ENCODE measurements at places on chromosomes 3 and 15.

GRCh38 chr3:134372396-134373270, 1.6 kb downstream of the AMOTL2 start:
- no peak for DNase-seq
- no peaks in the 10 kb centered on the region for H3K36me3 ChIP-seq
- H3K4me3 ChIP-seq = no peak overlapping the region
- peaks cover 10% of the 10 kb centered on the region for H3K4me1 ChIP-seq

DNA sequence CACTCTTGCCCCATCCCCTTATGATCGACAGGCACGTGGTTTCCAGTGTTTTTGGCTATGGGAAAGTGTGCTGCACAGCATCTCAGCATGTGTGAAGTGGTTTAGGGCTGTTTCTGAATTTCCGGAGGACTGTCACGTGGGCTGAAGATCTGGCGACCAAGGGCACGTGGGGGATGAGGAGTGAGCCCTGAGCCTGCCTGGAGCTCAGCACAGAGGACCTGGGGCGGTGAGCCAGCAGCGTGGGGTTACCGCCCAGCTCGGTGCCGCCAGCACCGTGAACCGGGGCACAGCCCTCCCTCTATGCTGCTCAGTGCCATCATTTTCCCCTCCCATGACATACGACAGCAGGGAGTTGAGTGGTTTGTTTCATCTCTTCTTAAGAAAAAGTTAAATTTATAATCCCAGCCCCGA, 150.2 kb downstream of the DNAJB8 start:
- peaks cover 2% of the 10 kb centered on the region for H3K36me3 ChIP-seq
- peaks cover 28% of the 10 kb centered on the region for H3K4me1 ChIP-seq
- H3K27me3 ChIP-seq = no peaks in the 10 kb centered on the region
- H3K4me3 ChIP-seq = no peak overlapping the region
- DNase-seq = peak; percentile 80

- DNase-seq = no peak
- no peaks in the 10 kb centered on the region for H3K27me3 ChIP-seq
- H3K4me1 ChIP-seq = no peaks in the 10 kb centered on the region
Observed at GRCh38 chr3:173753593-173753992, 356.0 kb downstream of the NLGN1 start.

DNA sequence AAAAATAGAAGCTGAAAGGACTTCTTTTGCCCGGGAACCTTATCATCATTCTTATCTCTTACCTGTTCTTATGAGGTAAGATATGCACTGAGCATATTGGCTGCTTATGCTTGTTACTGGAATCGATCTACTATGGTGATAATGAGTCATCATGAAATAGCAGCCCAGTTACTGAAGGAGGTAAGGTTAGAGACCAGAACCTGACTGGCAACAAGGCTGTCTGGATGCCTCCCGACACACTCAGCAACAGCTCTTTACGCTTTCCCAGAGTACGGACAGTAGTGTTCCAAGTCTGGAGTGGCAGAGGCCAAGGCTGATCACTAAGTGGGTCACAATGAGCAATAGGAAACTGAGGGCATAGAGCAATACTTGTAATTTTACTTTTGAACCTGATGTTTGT, 314.1 kb downstream of the NLGN1 start:
- no peak overlapping the region for H3K4me3 ChIP-seq
- H3K4me1 ChIP-seq = no peaks in the 10 kb centered on the region
- no peak for DNase-seq
- H3K27ac ChIP-seq = no peak overlapping the region
- H3K27me3 ChIP-seq = no peaks in the 10 kb centered on the region

DNA sequence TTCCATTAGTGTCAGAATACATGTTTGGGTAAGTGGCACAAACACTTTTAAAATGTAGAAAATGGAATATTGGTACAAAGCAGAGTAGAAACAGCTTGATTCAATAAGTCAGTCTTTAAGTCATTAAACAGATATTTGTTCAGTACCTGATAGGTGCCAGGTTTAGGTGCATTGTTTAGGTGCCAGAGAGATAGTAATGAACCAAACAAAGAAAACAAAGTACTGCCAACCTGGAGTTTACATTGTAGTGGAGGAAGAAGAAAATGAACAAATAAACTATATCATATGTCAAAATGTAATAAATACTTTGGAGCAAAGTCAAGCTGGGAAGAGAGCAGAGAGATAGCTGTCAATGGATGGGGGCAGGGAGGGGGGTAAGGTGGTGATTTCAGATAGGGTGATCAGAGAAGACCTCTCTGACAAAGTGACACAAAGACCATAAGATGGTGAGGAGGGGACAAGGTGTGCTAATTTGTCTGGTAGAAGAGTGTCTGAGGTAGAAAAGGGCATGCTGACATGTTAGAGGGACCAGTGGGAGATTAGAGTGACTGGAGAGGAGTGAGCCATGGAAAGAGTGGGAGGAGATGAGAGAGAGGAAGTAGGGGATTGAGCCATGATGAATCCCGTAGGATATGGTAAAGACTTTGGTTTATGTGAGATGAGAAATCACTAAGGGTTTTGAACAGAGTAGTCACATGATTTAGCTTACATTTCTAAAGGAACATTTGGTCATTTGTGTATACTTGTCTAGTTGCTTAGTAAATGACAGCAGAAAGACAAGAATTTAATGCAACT, 128.2 kb downstream of the UBE2E2 start:
- H3K36me3 ChIP-seq = no peaks in the 10 kb centered on the region
- DNase-seq = no peak
- no peaks in the 10 kb centered on the region for H3K4me1 ChIP-seq
- H3K27me3 ChIP-seq = no peaks in the 10 kb centered on the region

DNA sequence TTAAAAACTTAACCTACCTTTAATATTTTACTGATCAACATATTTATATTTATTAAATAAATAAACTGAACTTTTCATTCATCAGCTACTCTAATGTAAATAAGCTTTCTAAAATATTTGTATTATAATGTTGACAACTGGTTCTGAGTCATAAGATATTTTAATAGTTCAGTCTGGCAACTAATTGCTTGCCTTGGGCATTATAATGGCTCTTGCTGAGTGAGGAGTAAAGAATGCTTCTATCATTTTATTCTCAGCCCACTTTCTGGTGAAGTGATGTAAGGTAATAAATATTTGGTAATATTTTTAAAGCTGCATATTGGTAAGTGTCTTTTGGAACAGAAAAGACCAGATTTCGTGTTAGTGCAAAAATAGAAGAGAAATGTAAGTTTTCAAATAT, 81.5 kb downstream of the DIPK2A start:
- no peaks in the 10 kb centered on the region for H3K4me1 ChIP-seq
- H3K36me3 ChIP-seq = no peaks in the 10 kb centered on the region
- no peak overlapping the region for H3K4me3 ChIP-seq
- no peaks in the 10 kb centered on the region for H3K27me3 ChIP-seq
- no peak overlapping the region for H3K27ac ChIP-seq
- no peak for DNase-seq

- DNase-seq = no peak
- peaks cover 7% of the 10 kb centered on the region for H3K4me1 ChIP-seq
- no peaks in the 10 kb centered on the region for H3K36me3 ChIP-seq
- H3K4me3 ChIP-seq = no peak overlapping the region
Observed at GRCh38 chr3:152497457-152497856, 228.7 kb downstream of the MBNL1 start.

GRCh38 chr3:196886144-196886543, 18.4 kb downstream of the SENP5 start:
- H3K27ac ChIP-seq = no peak overlapping the region
- H3K27me3 ChIP-seq = no peaks in the 10 kb centered on the region
- H3K4me1 ChIP-seq = peaks cover 35% of the 10 kb centered on the region
- peaks cover 19% of the 10 kb centered on the region for H3K36me3 ChIP-seq

GRCh38 chr3:149917124-149917667, 53.5 kb downstream of the PFN2 start:
- H3K36me3 ChIP-seq = peaks cover 34% of the 10 kb centered on the region
- DNase-seq = no peak
- no peak overlapping the region for H3K27ac ChIP-seq
- no peak overlapping the region for H3K4me3 ChIP-seq
- H3K27me3 ChIP-seq = no peaks in the 10 kb centered on the region
- no peaks in the 10 kb centered on the region for H3K4me1 ChIP-seq

- peak overlapping the region; percentile 9 for H3K27ac ChIP-seq
- peaks cover 17% of the 10 kb centered on the region for H3K4me1 ChIP-seq
- H3K27me3 ChIP-seq = peaks cover 79% of the 10 kb centered on the region
- peak; percentile 9 for DNase-seq
Observed at GRCh38 chr15:91099616-91099994, 452 bp upstream of the SV2B start.

DNA sequence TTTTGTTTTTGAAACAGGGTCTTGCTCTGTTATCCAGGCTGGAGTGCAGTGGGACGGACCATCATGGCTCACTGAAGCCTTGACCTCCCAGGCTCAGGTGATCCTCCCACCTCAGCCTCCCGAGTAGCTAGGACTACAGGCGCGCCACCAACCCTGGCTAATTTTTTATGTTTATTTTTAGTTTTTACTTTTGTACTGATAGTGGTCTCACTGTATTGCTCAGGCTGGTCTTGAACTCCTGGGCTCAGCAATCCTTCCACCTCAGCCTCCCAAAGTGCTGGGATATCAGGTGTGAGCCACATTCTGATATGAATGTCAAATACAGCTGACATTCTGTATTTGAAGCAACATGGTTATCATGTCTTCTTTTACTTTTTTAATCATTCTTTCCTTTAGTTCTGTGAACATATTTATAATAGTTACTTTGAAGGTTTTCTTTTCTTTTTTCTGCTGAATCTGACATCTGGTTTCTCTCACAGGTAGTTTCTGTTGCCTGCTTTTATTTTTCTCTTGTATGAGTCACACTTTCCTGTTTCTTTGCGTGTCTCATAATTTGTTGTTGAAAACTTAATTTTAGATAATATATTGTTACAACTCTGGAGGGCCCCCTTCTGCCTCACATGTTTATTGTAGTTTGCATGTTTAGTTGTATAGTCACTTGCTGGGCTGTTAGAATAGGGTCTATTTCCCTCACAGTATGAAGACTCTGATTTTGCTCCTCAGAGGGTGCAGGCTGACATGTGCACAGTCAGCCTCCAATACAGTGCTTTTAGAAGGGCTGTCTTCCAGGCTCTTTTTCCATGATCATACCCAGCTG, 8.4 kb upstream of the CNTN4 start:
- no peaks in the 10 kb centered on the region for H3K4me1 ChIP-seq
- H3K4me3 ChIP-seq = no peak overlapping the region
- DNase-seq = no peak
- no peak overlapping the region for H3K27ac ChIP-seq

- H3K27ac ChIP-seq = no peak overlapping the region
- H3K4me3 ChIP-seq = no peak overlapping the region
- no peaks in the 10 kb centered on the region for H3K4me1 ChIP-seq
- H3K36me3 ChIP-seq = no peaks in the 10 kb centered on the region
- H3K27me3 ChIP-seq = no peaks in the 10 kb centered on the region
- no peak for DNase-seq
Observed at GRCh38 chr3:88809993-88810392, 297.4 kb upstream of the EPHA3 start.

DNA sequence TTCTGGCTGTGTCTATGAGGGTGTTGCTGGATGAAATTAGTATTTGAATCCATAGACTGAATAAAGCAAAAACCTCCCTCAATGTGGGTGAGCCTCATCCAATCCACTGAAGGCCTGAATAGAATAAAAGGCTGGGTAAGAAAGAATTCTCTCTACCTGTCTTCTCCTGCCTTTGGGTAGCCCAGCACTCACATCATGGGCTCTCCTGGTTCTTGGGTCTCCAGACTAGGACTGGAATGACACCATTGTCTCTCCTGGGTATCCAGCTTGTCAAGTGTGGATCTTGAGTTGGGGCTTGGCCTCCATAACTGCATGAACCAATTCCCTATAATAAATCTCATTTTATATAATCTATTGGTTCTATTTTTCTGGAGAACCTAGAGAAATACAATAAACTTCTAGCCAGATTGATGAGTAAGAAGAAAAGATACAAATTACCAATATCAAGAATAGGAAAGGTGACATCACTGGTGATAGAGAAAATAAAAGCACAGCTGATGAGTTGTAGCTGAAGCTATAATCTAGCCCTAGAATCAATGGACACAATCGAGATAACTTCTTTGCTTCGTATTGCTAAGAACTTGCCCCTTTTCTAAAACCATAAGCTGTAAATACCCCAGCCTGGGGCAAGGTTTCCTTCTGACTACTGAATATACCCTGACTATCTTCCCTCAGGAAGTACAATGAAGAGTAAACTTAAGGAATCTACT, 106.4 kb downstream of the ANO10 start:
- H3K4me1 ChIP-seq = no peaks in the 10 kb centered on the region
- H3K27me3 ChIP-seq = no peaks in the 10 kb centered on the region
- H3K4me3 ChIP-seq = no peak overlapping the region

GRCh38 chr3:4824926-4825325, 154.3 kb upstream of the BHLHE40 start:
- H3K36me3 ChIP-seq = peaks cover 76% of the 10 kb centered on the region
- H3K4me3 ChIP-seq = peak overlapping the region; percentile 74
- peak overlapping the region; percentile 88 for H3K27ac ChIP-seq
- peaks cover 98% of the 10 kb centered on the region for H3K4me1 ChIP-seq
- DNase-seq = no peak

- no peaks in the 10 kb centered on the region for H3K4me1 ChIP-seq
- peaks cover 15% of the 10 kb centered on the region for H3K27me3 ChIP-seq
- H3K36me3 ChIP-seq = no peaks in the 10 kb centered on the region
- no peak within 1 kb of the TSS for H3K27ac ChIP-seq
- no peak for DNase-seq
Observed at GRCh38 chr3:126558336-126559071, at the start of gene C3orf22. Gene C3orf22 (minus strand): TSS chr3:126558932. CDS start chr3:126553390, 5,542 bp downstream.

DNA sequence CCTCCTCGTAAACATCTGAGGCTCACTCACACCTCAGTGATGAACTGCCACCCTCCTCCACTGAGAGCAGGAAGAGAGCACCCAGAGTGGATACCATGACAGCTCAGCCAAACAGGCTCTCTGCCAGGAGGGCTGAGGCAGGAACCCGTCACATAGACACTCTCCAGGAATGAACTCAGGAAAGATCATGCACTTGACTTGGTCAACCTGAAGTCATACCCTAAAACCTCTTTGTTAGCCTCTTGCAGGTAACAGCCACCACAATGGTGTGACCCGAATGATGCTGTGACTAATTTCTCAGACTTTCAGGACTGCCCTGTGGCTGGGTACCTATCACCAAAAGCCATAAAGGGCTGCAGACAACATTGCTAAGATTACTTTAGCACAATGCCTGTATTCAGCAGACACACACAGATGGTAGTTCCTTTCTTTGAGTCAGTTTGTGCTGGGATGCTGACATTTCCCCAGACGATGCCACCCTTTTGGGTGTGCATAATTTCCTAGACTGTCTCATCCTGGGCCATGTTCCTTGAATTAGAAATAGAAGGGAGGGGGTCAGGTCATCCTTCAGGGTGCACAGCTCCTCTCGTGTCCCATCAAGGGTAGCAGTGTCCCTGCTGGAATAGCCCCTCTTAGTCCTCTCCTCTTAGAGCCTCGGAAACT, 30.3 kb downstream of the CX3CR1 start:
- H3K4me3 ChIP-seq = no peak overlapping the region
- no peaks in the 10 kb centered on the region for H3K4me1 ChIP-seq
- no peak for DNase-seq
- no peak overlapping the region for H3K27ac ChIP-seq
- no peaks in the 10 kb centered on the region for H3K36me3 ChIP-seq
- peaks cover 23% of the 10 kb centered on the region for H3K27me3 ChIP-seq

GRCh38 chr3:71163198-71163918, 420.2 kb downstream of the FOXP1 start:
- H3K27ac ChIP-seq = no peak overlapping the region
- peaks cover 28% of the 10 kb centered on the region for H3K36me3 ChIP-seq
- peaks cover 8% of the 10 kb centered on the region for H3K4me1 ChIP-seq
- no peak for DNase-seq

GRCh38 chr3:102032491-102033383, 183.4 kb downstream of the NFKBIZ start:
- H3K4me3 ChIP-seq = no peak overlapping the region
- H3K4me1 ChIP-seq = no peaks in the 10 kb centered on the region
- no peaks in the 10 kb centered on the region for H3K36me3 ChIP-seq
- H3K27me3 ChIP-seq = no peaks in the 10 kb centered on the region
- no peak overlapping the region for H3K27ac ChIP-seq
- DNase-seq = no peak

- H3K27me3 ChIP-seq = no peaks in the 10 kb centered on the region
- no peaks in the 10 kb centered on the region for H3K4me1 ChIP-seq
- no peak for DNase-seq
Observed at GRCh38 chr3:95926904-95927501, 887.4 kb upstream of the EPHA6 start.

All from activated CD4-positive, alpha-beta T cell treated with anti-CD3 and anti-CD28 coated beads, Interleukin-2, amount 10 ng/mL, durations not matched to agents 7 days and 5 days (primary cell).